Endothelial cell (in vitro differentiated cells): ENCODE measurements at places on chromosomes 16 and 17. TPM values are rescaled to one million over a fixed set of nuclear protein-coding genes. Genes with fewer than 3 reads are reported as not detected.
A peak's percentile ranks its signal among the peaks of the same experiment; 100 is the strongest.

Gene MYO15B
- total RNA-seq: 224 TPM

Gene PDE6G
- 1.1 TPM for total RNA-seq

Gene SRL
- 0.26 TPM for total RNA-seq

Gene KRT28
- not detected for total RNA-seq

Gene HYDIN
- total RNA-seq: 2.5 TPM

Gene SMIM22
- total RNA-seq: not detected

Gene SULT1A4
- 4.2 TPM for total RNA-seq

Gene CBX2
- total RNA-seq: 50.0 TPM

DNA sequence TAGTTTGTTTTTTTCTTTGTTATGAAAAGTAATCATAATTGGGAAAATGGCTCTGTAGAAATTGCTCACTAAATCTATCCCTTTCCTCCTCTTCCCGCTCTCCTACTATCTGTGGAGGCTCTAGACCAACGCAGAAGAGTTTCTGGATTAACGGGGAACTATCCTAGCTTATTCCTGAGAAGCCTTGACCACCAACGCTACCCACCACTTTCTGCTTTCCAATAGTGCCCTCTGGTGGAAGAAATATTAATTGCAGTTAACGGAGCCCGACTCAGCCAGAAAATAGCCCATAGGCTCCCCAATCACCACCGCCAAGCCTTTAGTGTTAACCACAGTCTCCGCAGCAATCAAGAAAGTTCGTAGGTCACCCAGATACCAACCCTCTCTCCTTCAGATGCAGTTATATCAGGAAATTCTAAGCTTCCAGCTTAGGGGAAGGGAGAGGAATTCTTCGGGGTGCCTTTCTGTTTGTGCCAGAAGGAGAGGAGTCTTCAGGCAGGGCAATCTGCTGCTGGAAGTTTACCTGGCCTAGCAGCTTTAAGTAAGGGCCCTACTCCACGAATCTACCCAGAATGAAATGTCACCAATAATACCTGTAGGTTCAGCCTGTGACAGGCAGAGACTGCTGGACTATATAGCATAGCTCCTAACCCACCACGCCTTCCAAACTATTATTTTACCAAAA lies 23.0 kb upstream of the NSRP1 start:
- H3K36me3 ChIP-seq: no peaks in the 10 kb centered on the region
- H3K27me3 ChIP-seq: peaks cover 2% of the 10 kb centered on the region
- peak; percentile 81 for DNase-seq
- H3K4me3 ChIP-seq: no peak overlapping the region
- no peak overlapping the region for H3K27ac ChIP-seq

DNA sequence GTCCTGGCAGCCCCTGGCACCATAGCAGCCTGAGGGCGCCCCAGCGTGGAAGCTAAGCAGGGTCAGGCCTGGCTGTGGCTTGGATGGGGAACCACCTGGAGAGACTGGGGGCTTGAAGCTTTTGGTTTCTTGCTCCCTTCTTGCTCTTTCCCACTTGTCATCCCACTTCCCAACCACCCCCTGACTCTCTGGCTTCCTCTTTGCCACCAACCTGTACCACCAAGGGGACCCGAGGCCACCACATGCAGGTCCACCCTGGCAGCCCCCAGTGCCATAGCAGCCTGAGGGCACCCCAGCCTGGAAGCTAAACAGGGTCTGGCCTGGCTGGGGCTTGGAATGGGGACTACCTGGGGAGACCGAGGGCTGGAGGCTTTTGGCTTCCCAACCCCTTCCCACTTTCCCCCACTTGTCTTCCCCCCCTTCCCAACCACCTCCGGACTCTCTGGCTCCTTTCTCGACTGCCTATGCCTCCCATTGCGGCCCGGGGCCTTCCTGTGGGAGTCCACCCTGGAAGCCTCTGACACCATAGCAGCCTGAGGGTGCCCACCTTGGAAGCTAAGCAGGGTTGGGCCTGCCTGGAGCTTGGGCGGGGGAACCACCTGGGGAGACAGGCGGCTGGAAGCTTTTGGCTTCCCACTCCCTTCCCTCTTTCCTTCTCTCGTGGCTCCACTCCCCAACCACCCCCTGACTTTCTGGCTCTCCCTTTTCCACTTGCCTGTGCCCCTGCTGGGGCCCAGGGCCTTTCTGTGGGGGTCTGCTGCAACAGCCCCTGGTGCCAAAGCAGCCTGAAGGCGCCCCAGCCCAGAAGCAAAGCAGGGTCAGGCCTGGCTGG lies 2294.4 kb downstream of the TP53TG3F start:
- H3K27ac ChIP-seq: no peak overlapping the region
- H3K27me3 ChIP-seq: peaks cover 7% of the 10 kb centered on the region
- H3K36me3 ChIP-seq: peaks cover 5% of the 10 kb centered on the region
- no peaks in the 10 kb centered on the region for H3K4me1 ChIP-seq

- no peaks in the 10 kb centered on the region for H3K36me3 ChIP-seq
- H3K27ac ChIP-seq: no peak overlapping the region
- H3K4me3 ChIP-seq: no peak overlapping the region
- H3K27me3 ChIP-seq: peaks cover 6% of the 10 kb centered on the region
- peaks cover 1% of the 10 kb centered on the region for H3K4me1 ChIP-seq
Observed at GRCh38 chr17:19415311-19415710, 4.3 kb downstream of the RNF112 start.

GRCh38 chr17:40980596-40980995 lies 3.5 kb downstream of the KRT40 start:
- no peaks in the 10 kb centered on the region for H3K27me3 ChIP-seq
- H3K4me3 ChIP-seq: no peak overlapping the region
- no peaks in the 10 kb centered on the region for H3K36me3 ChIP-seq

GRCh38 chr16:83244057-83244456 lies 563.7 kb upstream of the HSBP1 start:
- H3K27ac ChIP-seq: no peak overlapping the region
- no peak for DNase-seq

DNA sequence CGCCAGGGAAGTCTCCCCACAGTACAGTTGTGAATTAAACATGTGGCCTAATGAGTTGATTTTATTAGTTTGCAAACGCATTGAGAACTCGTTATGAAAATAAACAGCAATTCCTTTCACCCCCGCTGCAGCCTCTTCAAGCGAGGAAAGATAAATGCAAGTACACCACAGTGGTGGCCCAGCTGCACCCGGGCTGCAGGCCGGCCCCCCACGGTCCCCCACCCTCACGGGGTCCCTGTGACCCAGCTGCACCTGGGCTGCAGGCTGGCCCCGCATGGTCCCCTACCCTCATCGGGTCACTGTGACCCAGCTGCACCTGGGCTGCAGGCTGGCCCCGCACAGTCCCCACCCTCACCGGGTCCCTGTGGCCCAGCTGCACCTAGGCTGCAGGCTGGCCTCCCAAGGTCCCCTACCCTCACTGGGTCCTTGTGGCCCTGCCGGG lies 32.2 kb downstream of the SDK2 start:
- peaks cover 3% of the 10 kb centered on the region for H3K27me3 ChIP-seq
- H3K4me1 ChIP-seq: peaks cover 6% of the 10 kb centered on the region
- H3K27ac ChIP-seq: no peak overlapping the region
- H3K36me3 ChIP-seq: no peaks in the 10 kb centered on the region
- DNase-seq: no peak
- H3K4me3 ChIP-seq: no peak overlapping the region

DNA sequence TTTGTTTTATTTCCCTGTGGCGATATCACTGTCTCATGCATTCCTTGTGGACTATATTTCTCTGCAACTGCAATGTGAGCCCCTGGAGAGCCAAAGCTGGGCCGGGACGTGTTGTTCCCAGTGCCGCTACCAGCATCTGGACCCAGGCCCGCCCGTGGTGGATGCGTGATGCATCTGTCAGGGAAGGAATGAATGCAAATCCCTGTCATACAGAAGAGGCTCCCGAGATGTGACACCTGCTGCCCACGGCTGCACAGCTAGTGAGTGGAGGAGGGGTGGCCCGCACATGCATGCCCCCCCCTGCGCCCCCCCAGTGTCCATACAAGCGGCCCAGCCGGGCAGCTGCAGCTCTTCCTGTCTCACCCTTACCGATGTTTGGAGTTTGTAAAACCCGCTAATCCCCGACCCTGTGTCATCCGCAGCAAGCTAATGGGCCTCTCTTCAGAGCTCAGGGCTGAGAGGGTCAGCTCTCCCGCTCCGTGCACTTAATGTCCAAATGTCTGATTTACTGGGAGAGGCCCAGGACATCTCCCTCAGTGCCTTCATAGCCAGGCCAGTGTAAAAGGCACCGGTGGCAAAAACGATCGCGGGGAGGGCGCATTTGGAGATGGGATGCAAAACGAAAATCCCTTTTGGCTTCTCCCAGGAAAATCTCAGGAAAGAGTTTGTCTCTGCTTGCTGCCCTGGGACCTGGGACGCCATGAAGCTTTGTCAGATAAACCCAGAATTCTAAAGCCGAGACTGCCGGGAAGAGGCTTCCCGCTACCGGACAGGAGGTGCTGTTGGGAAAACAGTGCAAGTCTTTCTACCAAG lies 91.8 kb downstream of the FOXL1 start:
- no peak for DNase-seq
- H3K27ac ChIP-seq: no peak overlapping the region
- H3K4me1 ChIP-seq: peaks cover 46% of the 10 kb centered on the region
- no peaks in the 10 kb centered on the region for H3K27me3 ChIP-seq
- peaks cover 7% of the 10 kb centered on the region for H3K36me3 ChIP-seq

- peaks cover 2% of the 10 kb centered on the region for H3K27me3 ChIP-seq
- no peaks in the 10 kb centered on the region for H3K36me3 ChIP-seq
- H3K4me1 ChIP-seq: peaks cover 9% of the 10 kb centered on the region
- no peak overlapping the region for H3K4me3 ChIP-seq
- DNase-seq: no peak
Observed at GRCh38 chr16:52827456-52827855, 225.2 kb downstream of the CHD9NB start.

GRCh38 chr17:17836818-17837379 lies at the start of gene SREBF1:
TSS of gene SREBF1 (minus strand) at chr17:17836986. CDS start at chr17:17836817, 169 bp downstream.
- DNase-seq: peak; percentile 66
- peak within 1 kb of the TSS; percentile 94 for H3K4me3 ChIP-seq
- H3K4me1 ChIP-seq: peaks cover 62% of the 10 kb centered on the region

DNA sequence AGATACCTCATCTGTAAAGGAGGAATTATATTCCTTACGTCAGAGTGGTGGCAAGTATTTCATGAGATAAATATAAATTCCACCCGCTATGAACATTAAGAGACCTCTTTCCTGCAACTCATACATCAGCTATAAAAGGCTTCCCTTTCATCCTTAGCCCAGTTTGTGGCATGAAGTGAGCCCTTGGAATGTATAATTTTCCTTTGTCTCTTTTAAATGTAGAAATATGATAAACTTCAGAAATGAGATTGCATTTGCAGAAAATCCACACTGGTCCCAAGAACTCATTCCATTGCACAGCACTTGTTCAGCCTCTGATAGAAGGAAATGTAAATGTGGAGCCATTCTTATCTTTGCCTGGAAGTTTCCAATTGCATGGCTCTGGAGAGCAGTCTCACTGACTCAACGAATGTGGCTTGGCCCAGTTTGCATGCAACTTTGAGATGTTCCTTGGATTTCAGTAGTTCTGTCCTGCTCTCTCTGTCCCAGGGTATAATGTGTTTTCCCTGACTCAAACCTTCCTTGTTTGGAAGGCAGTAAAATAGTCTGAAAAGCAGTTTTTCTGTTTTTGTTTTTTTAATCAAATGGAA lies 746.4 kb downstream of the CDH11 start:
- no peak overlapping the region for H3K4me3 ChIP-seq
- H3K36me3 ChIP-seq: no peaks in the 10 kb centered on the region
- DNase-seq: no peak
- H3K27me3 ChIP-seq: peaks cover under 1% of the 10 kb centered on the region
- no peak overlapping the region for H3K27ac ChIP-seq

- H3K36me3 ChIP-seq: peaks cover 34% of the 10 kb centered on the region
- H3K4me1 ChIP-seq: no peaks in the 10 kb centered on the region
- peak overlapping the region; percentile 1 for H3K4me3 ChIP-seq
- no peak overlapping the region for H3K27ac ChIP-seq
- no peaks in the 10 kb centered on the region for H3K27me3 ChIP-seq
- DNase-seq: no peak
Observed at GRCh38 chr17:16068323-16068722, 68.7 kb downstream of the TTC19 start.

DNA sequence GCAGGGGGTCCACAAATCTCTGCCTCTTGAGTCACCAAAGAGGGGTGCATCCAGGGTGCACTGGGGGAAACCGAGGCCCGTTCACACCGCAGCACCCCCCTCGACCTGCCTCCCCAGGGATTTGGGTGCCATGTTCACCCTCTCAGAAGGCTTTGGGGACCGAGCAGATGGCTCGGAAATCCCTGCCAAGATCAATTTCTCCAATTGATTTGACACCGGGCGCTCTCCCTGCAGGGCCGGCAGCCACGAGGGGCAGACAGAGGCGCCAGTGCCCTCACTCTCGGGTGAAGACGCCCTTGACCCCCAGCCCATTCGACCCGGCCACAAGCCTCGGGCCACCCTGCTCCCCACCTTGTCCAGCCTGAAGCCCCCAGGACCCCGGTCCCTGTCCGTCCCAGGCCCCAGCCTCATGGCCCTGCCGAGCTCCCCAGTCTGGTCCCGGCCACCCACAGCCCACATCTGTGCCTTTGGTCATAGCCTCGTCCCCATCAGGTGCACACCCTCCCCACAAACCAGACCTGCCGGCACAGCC lies 9.3 kb downstream of the SSTR5 start:
- no peak overlapping the region for H3K27ac ChIP-seq
- H3K4me3 ChIP-seq: no peak overlapping the region
- peaks cover 3% of the 10 kb centered on the region for H3K27me3 ChIP-seq
- DNase-seq: no peak

DNA sequence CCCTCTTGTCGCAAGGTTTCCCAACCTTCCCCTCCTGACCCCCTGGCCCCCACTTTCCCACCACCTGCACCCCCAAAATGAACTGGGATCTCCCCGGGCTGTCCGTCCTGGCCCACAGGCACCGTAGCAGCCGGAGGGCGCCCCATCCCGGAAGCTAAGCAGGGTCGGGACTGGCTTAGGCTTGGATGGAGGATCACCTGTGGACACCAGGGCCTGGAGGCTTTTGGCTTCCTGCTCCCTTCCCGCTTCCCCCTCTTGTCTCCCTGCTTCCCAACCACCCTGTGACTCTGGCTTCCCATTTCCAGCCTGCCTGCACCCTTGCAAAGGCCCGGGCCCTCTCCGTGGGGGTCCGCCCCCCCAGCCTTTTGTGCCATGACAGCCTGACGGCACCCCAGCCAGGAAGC lies 2291.3 kb downstream of the TP53TG3F start:
- H3K4me3 ChIP-seq: no peak overlapping the region
- no peaks in the 10 kb centered on the region for H3K4me1 ChIP-seq
- peaks cover 5% of the 10 kb centered on the region for H3K36me3 ChIP-seq
- peaks cover 7% of the 10 kb centered on the region for H3K27me3 ChIP-seq
- no peak overlapping the region for H3K27ac ChIP-seq
- no peak for DNase-seq

DNA sequence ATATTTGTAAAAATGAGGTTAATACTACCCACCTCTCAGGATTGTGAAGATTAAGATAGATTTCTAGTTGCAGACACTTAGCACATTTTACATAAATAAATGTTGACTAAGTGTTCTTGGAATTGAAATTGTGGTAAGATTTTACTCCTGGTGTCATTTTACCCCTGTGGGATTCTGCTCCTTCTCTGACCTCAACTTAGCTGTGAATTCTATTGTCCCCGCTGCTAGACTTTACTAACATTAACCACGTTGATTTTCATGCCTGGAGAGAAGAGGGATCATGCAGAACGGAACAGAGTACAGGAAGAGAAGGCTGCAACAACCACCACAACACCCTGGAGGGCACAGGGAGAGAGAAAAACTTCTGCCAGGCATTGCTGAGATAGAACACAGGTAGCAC lies 2.1 kb upstream of the TOM1L1 start:
- H3K27me3 ChIP-seq: peaks cover 5% of the 10 kb centered on the region
- no peak for DNase-seq
- H3K4me3 ChIP-seq: no peak overlapping the region
- H3K27ac ChIP-seq: no peak overlapping the region
- peaks cover 3% of the 10 kb centered on the region for H3K4me1 ChIP-seq

GRCh38 chr16:46920402-46921068 lies 36.4 kb downstream of the GPT2 start:
- H3K27ac ChIP-seq: no peak overlapping the region
- H3K36me3 ChIP-seq: peaks cover 22% of the 10 kb centered on the region
- peaks cover 11% of the 10 kb centered on the region for H3K27me3 ChIP-seq
- H3K4me1 ChIP-seq: no peaks in the 10 kb centered on the region
- no peak for DNase-seq
